ENCODE measurements at places on chromosomes 2 and 18. TPM values are rescaled to one million over a fixed set of nuclear protein-coding genes. Genes with fewer than 3 reads are reported as not detected.
A peak's percentile ranks its signal among the peaks of the same experiment; 100 is the strongest.

DNA sequence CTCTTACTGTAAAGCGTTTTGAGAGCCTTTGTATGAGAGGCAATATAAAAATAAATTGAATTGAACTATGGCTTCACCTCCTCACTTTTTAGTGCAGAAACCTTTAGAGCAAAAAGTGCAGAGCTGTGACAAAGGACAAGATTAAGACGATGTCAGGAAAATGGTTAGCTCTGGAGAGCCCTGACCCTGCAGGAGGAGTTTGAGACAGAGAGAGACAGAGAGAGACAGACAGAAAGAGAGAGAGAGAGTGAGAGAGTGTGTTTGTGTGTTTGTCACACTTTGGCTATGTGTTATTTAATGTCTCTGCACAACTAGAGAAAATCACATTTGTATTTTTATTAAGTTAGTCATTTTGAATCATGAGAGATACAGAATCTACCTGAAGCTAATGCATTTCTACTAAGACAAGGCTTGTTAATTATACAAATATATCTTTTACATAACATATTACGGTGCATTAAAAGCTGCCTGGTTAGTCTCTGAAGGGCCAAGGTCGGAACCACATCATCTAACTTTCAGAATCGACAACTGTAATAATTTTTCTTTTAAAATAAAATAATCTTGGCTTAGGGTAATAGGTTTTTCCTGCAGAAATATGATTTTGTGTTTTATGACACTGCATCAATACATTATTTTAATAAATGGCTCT lies 423.5 kb upstream of the ZEB2 start:
- peaks cover 25% of the 10 kb centered on the region for H3K4me1 ChIP-seq
- no peak overlapping the region for H3K4me3 ChIP-seq
- H3K27me3 ChIP-seq: no peaks in the 10 kb centered on the region
- DNase-seq: no peak

DNA sequence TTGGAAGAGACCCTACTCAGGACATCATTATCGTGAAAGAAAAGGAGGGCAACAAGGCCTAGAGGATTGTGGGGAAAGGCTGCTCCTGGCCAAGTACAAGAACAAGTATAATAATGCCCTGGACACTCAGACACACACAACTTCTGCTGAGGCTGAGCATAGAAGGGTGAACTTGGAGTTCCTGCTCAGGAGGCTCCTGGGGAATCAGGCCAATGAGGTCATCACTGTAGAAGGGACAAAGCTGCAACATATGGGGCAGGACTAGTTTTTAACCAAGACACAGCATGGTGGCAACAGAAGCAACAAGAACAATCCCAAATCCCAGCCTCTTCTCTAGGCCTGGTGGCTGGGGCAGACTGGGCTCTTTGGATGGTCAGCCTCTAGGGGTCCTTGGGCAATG lies 102.6 kb downstream of the POLR1A start:
- peaks cover 10% of the 10 kb centered on the region for H3K4me1 ChIP-seq
- H3K27me3 ChIP-seq: no peaks in the 10 kb centered on the region
- H3K27ac ChIP-seq: no peak overlapping the region
- DNase-seq: no peak
- no peaks in the 10 kb centered on the region for H3K36me3 ChIP-seq

GRCh38 chr18:31057051-31057450 lies 14.5 kb upstream of the DSC3 start:
- peak; percentile 26 for DNase-seq
- peaks cover 7% of the 10 kb centered on the region for H3K36me3 ChIP-seq
- no peak overlapping the region for H3K4me3 ChIP-seq
- H3K27ac ChIP-seq: no peak overlapping the region
- H3K27me3 ChIP-seq: no peaks in the 10 kb centered on the region
- H3K4me1 ChIP-seq: peaks cover 11% of the 10 kb centered on the region

DNA sequence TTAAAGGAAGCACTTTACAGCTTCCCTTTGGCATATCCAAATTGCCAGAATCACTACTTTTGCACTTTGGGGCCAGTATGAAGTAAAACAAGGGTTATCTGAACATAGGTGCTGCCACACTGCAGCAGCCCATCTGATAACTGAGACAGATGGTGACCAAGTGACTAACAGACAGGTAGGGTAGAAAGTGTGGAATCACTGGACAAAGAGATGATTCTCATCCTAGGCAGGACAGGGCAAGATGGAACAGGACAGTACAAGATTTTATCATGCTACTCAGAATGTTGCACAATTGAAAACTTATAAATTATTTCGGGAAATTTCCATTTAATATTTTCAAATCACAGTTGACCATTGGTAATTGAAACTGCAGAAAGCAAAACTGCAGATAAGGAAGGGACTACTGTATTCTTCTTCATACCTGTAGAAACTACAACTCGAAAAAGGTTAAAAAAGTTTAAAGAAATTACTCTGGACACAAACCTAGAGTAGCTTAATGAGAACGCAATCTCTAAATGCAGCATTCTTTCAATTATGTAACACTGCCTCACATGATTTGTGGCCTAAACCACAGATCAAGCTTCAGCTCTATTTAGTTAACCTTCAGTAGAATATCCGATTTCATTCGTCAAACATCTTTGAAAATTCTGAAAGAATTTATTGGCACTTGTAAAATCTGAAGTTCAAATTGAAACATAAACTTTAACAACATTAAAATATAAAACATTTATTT lies 31.4 kb downstream of the HEATR5B start:
- H3K4me1 ChIP-seq: peaks cover 5% of the 10 kb centered on the region
- DNase-seq: peak; percentile 21
- H3K36me3 ChIP-seq: peaks cover 81% of the 10 kb centered on the region
- no peak overlapping the region for H3K4me3 ChIP-seq
- H3K27ac ChIP-seq: no peak overlapping the region

DNA sequence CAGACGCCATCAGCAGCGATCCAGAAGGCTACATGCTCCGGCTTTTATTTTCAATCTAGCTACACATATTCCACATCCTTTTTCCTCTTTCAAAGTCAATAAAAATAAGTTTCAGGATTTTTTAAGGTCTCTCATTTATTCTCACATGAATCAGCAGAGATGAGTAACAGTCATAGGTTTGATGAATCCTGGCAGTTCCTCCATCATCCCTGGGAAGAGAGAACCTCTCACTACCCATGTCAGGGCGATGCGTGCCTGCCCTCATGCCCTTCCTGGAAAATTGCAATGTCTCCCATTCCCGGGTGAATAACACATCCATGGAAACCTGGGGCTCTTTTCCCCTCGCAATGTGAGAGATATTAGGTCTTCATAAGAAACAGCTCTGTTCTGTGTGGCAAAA lies 301.1 kb upstream of the SMIM21 start:
- no peak for DNase-seq
- H3K4me3 ChIP-seq: no peak overlapping the region
- no peaks in the 10 kb centered on the region for H3K27me3 ChIP-seq
- H3K27ac ChIP-seq: no peak overlapping the region
- no peaks in the 10 kb centered on the region for H3K36me3 ChIP-seq

- H3K36me3 ChIP-seq: no peaks in the 10 kb centered on the region
- no peak overlapping the region for H3K27ac ChIP-seq
- no peaks in the 10 kb centered on the region for H3K27me3 ChIP-seq
- H3K4me3 ChIP-seq: no peak overlapping the region
These were observed 537.6 kb downstream of the THSD7B start for GRCh38 chr2:137302957-137303356.

DNA sequence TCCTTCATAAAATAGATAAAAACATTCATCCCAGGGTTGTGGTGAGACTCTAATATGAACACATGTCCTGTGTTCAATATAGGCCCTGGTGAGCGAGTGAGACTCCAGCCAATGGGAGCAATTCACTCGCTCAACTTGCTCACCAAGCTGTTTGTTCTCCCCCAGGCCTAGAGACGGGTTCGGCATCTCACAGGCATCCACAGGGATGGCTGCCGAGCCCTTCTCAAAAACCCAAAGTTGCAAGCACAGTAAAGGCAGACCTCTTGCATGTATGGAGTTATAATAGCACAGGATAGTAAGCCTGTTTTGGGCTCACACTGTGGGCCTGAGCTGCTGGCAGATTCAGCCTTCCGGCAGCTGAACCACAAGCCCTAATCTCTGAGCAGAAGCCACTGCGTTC lies 15.7 kb downstream of the PARD6G start:
- no peak overlapping the region for H3K4me3 ChIP-seq
- DNase-seq: no peak
- peaks cover 10% of the 10 kb centered on the region for H3K4me1 ChIP-seq
- no peak overlapping the region for H3K27ac ChIP-seq
- no peaks in the 10 kb centered on the region for H3K36me3 ChIP-seq

DNA sequence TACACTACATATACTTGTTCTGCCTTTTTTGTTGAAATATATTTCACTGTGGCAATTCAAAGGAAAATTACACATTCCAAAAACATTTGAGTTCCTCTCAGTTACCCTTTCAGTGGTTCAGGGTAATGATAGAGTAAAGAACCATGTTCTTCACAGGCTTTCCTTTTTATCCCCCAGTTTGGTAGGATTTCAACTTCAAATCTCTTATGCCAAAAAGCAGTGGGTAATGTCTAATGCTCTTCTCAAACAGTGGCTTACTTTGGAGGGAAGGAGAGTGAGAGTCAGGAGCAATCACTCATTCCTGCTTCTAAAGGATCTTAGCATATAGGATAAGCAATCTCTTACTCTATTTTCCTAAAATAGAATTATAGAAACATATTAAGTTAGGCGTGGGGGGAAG lies 290.6 kb downstream of the ZEB2 start:
- H3K4me3 ChIP-seq: no peak overlapping the region
- no peak overlapping the region for H3K27ac ChIP-seq
- H3K27me3 ChIP-seq: no peaks in the 10 kb centered on the region
- peaks cover 9% of the 10 kb centered on the region for H3K4me1 ChIP-seq
- no peak for DNase-seq

DNA sequence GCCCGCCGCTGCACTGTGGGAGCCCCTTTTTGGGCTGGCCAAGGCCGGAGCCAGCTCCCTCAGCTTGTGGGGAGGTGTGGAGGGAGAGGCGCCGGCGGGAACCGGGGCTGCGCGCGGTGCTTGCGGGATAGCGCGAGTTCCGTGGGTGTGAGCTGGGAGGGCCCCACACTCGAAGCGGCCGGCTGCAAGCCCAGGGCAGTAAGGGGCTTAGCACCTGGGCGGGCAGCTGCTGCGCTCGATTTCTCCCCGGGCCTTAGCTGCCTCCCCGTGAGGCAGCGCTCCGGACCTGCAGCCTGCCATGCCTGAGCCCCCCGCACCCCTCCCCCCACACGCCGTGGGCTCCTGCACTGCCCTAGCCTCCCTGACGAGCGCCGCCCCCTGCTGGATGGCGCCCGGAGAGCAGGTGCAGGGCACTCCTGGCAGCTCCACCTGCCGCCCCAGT lies 124.4 kb downstream of the CCDC178 start:
- no peaks in the 10 kb centered on the region for H3K36me3 ChIP-seq
- H3K27ac ChIP-seq: no peak overlapping the region
- H3K4me1 ChIP-seq: no peaks in the 10 kb centered on the region
- H3K4me3 ChIP-seq: no peak overlapping the region
- DNase-seq: no peak

DNA sequence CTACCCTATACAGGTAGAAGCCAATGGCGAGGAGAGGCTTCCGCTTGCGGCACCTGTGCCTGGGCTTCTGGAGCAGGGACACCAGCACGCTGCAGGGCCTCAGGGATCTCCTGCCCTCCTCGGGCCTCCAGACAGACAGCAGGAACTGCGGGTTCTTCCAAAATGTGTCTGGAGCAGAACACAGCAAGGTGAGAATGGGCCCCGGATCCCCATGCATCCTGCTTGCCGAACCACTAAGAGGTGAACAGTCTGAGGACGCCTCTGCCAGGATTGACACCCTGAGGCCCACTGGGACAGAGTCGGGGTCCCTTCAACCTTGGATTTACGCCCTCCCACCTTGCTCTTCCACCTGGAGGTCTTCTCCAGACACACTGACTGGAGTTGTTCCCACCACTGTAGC lies 25.4 kb downstream of the CAPN14 start:
- H3K27ac ChIP-seq: no peak overlapping the region
- H3K4me3 ChIP-seq: no peak overlapping the region
- no peaks in the 10 kb centered on the region for H3K36me3 ChIP-seq
- peaks cover 20% of the 10 kb centered on the region for H3K27me3 ChIP-seq
- H3K4me1 ChIP-seq: no peaks in the 10 kb centered on the region
- DNase-seq: no peak

DNA sequence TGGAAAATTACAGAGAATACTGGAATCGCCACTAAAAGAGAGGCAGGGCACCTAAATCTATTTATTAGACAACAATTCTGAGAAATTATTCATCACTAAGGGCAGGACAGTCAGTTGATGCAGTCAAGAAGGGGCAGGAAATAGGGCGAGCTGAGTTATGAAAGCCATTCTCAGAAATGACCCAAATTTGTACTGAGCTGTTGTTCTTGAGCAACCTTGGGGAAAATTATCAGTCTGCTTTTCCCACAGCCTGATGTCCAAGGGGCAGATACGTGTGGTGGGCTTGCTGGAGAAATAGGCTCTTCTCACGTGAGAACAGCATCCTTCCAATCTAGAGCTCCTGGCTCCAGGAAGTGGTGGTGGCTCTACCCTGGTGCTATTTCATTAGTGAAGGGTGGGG lies 38.6 kb downstream of the STON1 start:
- no peak for DNase-seq
- no peak overlapping the region for H3K27ac ChIP-seq
- H3K36me3 ChIP-seq: no peaks in the 10 kb centered on the region
- no peaks in the 10 kb centered on the region for H3K27me3 ChIP-seq
- H3K4me3 ChIP-seq: no peak overlapping the region

- peaks cover 13% of the 10 kb centered on the region for H3K4me1 ChIP-seq
- H3K27me3 ChIP-seq: no peaks in the 10 kb centered on the region
- DNase-seq: peak; percentile 45
- no peak overlapping the region for H3K4me3 ChIP-seq
These were observed 70.3 kb upstream of the PSME4 start for GRCh38 chr2:54041135-54041534.

- H3K27me3 ChIP-seq: no peaks in the 10 kb centered on the region
- H3K36me3 ChIP-seq: peaks cover 54% of the 10 kb centered on the region
- no peak overlapping the region for H3K4me3 ChIP-seq
- DNase-seq: no peak
These were observed 4.3 kb downstream of the AAMP start for GRCh38 chr2:218265626-218266025.

- H3K27me3 ChIP-seq: peaks cover 42% of the 10 kb centered on the region
- H3K27ac ChIP-seq: no peak overlapping the region
- H3K4me3 ChIP-seq: no peak overlapping the region
These were observed 286.5 kb downstream of the CPS1 start for GRCh38 chr2:210842896-210843295.

Gene INO80D
- 18.7 TPM for total RNA-seq

Gene G6PC2
- total RNA-seq: not detected

Gene MYL12B
- total RNA-seq: 229 TPM

Gene GTF2A1L
- not detected for total RNA-seq

Gene ZDBF2
- total RNA-seq: 21.3 TPM

Gene CACNB4
- 0.49 TPM for total RNA-seq

Gene COL4A4
- 0.25 TPM for total RNA-seq

Gene MAPRE2
- 7.7 TPM for total RNA-seq

Gene CFAP53
- 5.0 TPM for total RNA-seq

Measured in MCF 10A (cell line).